ENCODE measurements at places on chromosomes 16 and 17. TPM values are rescaled to one million over a fixed set of nuclear protein-coding genes. Genes with fewer than 3 reads are reported as not detected.

KLHL10 gene
- not detected for total RNA-seq

DNA sequence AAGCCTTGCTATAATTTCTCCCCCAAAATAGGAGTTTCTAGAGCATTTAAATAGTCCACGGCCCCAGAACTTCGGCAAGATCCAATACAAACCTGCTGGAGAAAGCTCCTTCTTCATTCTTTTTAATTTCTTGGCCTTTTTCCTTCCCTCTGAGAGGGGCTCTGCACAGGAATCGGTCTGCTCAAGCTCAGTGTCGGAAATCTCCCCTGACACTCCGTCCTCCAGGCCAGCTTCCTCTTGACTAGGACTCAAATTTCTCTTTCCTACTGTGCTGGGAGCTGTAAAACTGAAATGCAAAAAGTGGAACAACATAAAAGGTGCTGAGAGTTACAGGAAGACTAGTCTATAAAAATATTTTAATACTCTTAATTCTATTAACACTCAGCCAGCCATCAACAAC, 183.3 kb downstream of the PARN start:
- no peak for DNase-seq

- no peak for DNase-seq
Measured at GRCh38 chr16:85592700-85593493, 20.2 kb upstream of the GSE1 start.

- peak; percentile 38 for DNase-seq
Measured at GRCh38 chr17:59853168-59853918, 39.4 kb downstream of the TUBD1 start.

GRCh38 chr17:6677158-6677831, 25.7 kb downstream of the C17orf100 start:
- DNase-seq: no peak

GEMIN4 gene
- 19.6 TPM for total RNA-seq

DNA sequence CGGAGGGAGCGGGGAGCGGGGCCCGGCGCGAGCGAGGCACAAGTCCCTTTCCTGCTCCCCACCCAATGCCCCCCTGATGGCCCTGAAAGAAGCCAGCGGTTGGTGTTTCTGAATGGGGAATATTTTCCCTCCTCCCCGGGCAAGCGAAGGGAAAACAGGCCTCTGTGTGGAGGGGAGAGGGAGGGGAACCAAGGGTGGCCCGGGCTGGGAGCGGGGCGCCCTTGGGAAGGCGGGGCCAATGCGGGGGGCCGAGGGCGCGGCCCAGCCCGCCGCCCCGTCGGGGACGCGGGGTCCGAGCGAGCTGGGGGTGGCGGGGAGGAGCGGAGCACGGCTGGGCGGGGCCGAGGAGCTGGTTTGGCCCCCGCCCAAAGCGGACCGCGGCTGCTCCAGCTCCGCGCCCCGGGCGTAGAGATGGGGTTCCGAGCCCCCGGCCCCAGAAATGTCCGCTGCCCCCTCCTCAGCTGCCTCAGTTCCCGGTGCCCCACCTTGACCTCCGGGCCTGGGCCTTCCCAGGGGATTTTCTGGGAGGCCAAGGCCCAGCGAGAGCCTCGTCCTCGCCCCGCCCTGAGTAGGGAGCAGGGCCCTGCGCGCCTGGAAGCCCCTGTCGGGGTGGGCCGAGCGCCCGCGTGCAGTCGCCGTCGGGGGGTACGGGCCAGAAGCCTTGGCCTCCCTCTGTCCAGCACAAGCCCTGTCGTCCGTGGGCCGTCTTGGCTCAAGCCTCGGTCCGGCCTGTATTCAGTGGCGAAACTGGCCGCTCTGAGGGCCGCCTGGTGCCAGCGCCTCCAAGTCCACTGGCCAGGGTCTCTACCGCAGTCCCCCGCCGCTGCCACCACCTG, 3.9 kb upstream of the HEXIM1 start:
- no peak for DNase-seq

DNA sequence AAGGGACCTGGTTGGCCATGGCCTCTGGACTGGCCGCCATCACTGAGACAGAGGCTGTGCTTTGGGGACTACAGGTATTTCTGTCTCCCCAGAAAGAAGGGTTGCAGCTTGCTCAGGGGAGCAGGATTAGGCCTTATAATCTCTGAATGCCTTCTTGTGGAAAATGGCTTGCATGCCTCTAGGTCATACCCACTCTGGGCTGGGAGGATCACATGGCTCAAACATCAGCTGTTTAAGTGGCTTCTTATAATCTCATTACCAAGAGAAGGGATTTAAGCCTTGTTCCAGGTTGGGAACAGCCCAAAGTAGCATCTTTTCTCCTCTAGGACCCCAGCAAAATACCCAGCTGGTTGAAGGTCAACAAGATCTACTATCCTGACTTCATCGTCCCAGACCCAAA, 19.1 kb downstream of the LIG3 start:
- no peak for DNase-seq
